Renal cortex interstitium (tissue), 15 donors: ENCODE measurements at places on chromosomes 7 and 10. TPM values are rescaled to one million over a fixed set of nuclear protein-coding genes. Genes with fewer than 3 reads are reported as not detected.

DNA sequence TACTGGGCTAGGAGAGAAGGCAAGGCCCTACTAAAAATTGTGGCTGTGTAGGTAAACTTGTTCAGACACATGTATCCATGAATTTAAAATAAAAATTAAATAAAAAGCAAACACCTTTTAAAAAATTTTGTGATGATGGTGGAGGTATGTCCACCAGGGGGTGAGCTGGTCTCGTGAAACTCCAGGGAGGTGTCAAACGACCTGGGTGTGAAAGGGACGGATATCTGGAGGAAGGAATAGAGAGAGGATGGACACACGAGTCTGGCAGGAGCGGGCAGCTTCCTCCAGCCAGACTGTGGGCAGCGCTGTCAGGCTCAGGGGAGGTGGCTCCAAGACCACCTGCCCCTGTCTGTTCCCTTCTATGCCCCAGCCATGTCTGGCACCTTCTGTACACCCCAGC, 34.8 kb upstream of the DMBT1 start:
- DNase-seq = no peak

- no peak for DNase-seq
These were observed 37.3 kb downstream of the DNAH11 start for GRCh38 chr7:21580073-21580521.

DNA sequence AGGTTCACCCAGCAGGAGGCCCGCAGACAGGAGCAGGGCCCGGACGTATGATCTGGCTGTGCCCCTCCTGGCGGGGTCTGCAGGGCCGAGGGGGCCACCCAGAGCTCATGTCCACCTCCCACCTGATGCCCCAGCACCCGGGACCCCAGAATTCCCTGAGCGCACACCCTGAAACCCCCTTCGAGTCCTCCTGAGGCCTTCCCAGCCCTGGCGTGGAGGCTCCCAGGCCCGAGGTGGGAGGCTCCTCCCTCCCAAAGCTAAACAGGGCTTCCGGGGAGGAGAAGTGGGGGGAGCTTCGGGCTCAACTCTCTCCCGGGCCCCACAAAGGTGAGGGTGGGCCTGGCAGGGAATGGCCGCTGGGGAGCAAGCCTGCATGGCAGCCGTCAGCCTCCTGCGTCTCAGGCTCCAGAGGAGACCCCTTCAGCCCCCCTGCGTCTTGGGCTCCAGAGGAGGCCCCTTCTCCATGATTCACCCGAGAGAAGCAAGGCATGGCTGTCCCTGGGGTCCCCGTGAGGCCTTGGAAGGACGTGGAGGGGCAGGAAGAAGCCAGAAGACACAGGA, 30.2 kb downstream of the MICALL2 start:
- DNase-seq = no peak

GPR15LG gene
- 0.53 TPM for polyA plus RNA-seq

DNA sequence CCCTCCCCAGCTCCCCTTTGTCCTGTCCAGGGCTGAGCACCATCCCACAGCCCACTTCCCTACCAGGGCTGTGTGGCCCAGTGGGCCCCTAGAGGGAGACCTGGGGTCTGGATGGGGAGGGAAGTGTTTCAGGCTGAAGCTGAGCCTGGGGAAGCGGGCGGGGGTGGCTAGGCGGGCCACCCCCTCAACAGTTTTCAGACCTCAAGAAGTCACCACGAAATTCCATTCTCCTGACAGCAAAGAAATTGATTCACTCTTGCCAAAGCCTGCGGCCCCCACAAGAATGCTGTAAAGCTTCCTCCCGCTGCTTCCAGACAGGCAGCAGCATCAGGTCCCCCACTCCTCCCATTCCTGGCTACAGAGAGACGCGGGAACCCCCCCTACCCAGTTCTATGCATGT, 2.5 kb upstream of the LFNG start:
- DNase-seq = no peak

DOCK4 gene
- polyA plus RNA-seq = 20.5 TPM

- DNase-seq = no peak
These were observed 30.5 kb downstream of the DCLRE1A start for GRCh38 chr10:113823389-113823788.

GARS1 gene
- polyA plus RNA-seq = 98.0 TPM

DNA sequence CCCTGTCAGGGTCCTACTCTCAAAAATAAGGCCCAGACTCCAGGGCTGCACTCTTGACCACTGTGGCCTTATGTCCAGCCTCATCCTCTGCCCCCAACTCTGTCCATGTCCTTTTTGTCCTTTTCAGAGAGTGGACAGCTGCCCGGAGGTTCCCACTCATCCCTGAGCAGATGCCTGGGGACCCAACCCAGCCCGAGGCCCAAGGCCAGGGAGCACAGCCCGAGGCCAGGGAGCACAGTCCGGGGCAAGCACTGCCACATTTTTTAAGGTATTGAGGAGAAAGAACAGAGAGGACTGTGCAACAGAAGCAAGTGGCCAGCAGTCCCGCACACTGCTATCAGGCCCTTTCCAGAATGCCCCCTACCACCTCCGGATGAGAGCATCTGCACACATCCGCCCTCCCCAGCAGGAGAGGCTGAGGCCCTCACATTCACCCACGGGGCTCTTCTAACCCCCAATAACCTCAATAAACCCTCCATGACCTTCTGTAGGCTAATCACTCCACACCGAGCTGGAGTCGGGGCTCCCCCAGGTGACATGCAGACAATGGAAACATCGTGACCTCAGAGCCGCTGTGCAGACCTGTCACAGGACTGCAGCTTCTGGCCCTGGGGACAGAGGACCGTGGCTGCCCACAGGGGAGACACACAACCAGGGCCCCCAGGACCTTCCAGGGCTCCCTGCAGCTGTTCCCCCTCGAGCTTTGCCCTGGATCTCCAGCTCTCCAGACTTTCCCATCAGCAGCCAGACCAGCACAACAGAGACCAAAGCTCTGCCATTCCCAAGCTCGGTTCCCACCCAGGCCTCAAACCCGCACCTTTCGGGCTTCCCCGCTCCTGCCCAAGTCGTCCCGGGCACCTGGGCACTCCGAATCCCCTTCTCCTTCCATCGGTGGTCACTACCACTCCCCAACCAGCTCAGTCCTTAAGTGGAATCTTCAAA, 51.4 kb downstream of the CAMK2B start:
- no peak for DNase-seq

DNA sequence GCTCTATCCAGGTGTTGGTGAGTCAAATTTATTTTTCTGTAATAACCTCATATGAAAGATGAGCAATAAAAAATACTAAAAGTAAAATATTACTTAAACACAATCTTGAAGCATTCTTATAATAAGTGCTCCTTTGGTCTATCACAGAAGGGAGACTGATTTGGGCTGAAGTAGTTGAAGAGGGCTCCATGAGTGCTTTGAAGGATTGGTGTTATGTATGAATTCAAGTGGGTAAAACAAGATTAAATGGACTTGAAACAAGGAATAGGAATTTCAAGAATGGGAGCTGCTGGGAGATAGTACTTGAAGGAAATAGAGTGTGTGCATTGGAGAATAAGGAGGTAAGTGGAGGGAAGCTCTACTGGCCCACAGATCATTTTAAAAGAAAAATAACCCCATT, 7.3 kb upstream of the OR2A2 start:
- no peak for DNase-seq

GRCh38 chr10:132511121-132512051, 26.2 kb upstream of the INPP5A start:
- no peak for DNase-seq

DNA sequence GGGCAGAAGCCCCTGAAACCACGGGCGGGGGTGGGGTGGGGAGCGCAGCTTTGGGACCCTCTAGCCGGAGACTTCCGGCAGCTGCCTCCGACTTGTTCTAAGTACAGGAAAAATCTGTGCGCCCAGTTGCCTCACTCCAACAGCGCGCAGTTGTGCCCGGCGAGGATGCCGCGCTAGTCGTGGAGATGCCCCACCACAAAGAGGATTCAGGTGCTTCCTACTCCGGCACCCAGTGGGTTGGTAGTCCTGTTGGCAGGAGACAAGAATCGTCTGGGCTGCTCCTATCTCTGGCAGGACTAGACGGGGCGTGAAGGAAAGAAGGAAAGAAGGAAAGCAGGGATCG, 465 bp upstream of the NPY start:
- peak; percentile 0 for DNase-seq

DNA sequence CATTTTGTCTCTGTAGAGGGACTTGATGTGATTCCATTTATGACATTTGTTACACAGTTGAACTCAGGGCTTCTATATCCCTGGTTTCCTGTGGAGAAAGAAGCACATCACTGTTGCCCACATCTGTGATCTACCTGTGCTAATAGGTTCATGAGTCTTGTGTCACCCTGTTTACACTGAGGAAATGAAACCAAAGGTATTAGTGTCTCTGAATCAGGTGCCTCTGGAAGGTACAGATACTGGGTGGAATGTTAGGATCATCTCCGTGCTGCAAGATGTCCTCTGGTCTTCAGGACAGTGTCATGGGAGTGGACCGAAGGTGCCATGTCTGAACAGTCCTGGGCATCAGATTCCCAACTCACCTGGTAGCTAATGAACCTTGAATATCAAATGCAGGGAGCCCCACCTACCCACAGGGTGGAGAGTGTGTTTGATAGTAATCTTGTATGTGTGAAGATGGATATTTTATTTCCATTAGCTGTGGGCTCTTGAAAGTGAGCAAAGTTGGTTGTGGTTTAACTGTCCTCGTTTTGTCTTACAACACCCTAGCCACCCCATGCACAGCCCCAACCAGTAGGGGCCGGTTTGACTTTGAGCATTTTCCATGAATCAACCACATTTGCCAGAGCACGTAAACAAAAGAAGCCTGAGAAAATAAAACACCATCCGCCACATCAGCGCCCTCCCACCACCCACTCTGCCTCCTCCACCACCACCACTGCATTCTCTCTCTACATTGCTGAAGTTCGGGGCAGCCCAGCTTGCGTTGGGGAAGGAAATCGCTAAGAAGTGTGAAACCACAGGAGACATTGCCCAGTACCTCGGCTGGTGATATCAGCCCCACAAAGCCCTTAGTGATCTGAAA, 40.7 kb downstream of the TARP start:
- DNase-seq = no peak

ZDHHC4 gene
- polyA plus RNA-seq = 85.8 TPM

GRCh38 chr10:104103956-104104355, 18.0 kb upstream of the SFR1 start:
- no peak for DNase-seq

GRCh38 chr10:46534828-46535524, 21.5 kb downstream of the GPRIN2 start:
- DNase-seq = no peak

DNA sequence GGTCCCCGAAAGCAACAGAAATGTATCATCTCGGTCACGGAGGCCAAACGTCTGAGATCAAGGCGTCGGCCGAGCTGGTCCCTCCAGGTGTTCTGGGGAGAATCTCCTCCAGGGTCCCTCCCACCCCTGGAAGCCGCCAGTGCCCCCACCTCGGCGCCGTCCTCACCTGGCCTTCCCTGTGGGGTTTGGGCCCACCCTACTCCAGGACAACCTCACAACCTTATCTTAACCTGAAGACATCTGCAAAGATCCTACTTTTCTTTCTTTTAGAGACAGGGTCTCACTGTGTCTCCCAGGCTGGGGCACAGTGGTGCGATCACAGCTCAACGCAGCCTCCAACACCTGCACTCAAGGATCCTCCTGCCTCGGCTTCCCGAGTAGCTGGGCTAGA, 33.4 kb downstream of the ADAP1 start:
- DNase-seq = no peak

DNA sequence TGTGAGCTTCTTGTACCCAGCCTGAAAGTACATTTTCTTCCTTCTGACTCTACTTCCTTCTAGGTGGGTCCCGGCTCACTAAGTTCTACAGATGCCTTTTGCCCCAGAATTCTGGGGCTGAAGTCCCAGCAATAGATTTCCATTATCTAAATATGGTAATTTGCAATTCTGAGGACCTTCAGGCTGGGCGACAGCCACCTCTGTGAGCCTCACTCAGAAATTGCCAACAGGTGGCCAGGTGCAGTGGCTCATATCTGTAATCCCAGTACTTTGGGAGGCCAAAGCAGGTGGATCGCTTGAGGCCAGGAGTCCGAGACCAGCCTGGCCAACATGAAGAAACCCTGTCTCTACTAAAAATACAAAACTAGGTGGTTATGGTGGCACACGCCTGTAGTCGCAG, 23.7 kb downstream of the CREM start:
- DNase-seq = no peak

- DNase-seq = no peak
These were observed 134.6 kb upstream of the FGFR2 start for GRCh38 chr10:121732656-121733445.

DNA sequence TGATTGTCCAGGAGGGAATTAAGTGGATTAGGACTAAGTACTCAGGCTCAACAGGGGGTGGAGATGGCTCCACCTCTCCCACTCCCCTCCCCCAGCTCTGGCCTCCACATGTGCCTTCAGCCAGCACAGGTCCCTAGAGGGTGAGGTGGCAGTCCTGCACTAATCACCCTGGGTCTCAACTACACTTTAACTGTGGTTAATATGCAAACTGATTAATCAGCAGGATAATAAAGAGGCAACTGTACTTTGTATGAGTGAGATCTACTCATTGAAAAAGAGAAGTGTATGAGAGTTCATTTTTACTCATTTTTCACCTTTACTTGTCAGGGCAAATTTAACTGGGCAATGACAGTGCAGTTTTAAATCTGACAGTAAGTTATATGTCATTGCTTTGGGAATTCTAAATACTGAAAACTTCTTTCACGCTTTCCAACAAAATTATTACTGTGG, 223.8 kb upstream of the CCDC6 start:
- no peak for DNase-seq

DNA sequence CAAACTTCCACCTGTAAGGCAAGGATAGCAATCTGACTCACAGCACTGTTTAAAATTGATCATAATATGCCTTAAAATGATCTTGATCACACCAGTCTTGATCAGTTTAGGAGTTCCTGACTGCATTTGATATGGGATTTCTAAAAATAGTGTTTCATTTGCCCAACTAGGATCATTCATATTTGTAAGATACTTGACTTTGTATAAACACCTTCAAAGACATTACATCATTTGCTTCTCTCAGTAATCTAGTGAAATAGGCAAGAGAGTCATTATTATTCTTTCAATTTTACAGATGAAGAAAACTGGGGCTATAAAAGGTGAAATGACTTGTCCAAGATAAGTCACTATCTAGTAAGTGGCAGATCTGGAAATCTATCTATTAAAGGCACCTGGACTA, 521.1 kb downstream of the GATA3 start:
- no peak for DNase-seq

DNA sequence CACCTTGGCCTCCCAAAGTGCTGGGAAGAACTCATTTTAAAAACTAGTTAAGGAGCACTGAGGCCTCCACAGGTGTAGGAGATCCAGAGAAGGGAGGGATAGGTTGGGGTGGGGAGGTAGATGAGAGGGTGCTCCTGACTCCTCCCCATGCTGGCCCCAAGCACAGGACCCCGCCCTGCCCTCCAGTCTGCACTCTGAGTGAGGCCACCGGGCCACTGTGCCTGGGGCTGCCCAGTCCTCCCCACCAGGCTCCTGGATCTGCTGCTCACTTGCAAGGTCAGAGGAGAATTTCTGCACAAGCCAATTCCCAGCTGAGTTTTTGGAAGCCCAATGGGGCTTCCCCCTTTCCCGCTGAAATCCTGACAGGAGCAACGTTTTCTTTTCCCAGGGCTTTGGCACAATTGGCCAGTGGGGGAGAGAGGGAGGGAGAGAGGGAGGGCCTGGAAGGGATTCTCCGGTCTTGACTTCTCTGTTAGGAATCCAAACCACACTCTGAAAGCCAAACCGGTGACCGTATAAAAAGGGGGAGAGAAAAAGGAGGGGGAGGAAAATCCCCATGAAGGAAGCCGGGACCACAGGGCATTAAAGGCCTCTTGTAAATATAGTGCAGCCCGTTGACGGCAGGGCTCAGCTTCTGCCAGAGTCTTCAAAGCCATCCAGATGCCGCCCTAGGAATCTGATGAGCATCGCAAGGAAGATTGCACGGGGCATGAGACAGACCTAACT, 116.2 kb downstream of the SH3PXD2A start:
- DNase-seq = no peak
